ENCODE measurements at places on chromosomes 13 and 19.

- no peak for DNase-seq
Measured at GRCh38 chr13:59547950-59548349, 615.8 kb downstream of the DIAPH3 start.

DNA sequence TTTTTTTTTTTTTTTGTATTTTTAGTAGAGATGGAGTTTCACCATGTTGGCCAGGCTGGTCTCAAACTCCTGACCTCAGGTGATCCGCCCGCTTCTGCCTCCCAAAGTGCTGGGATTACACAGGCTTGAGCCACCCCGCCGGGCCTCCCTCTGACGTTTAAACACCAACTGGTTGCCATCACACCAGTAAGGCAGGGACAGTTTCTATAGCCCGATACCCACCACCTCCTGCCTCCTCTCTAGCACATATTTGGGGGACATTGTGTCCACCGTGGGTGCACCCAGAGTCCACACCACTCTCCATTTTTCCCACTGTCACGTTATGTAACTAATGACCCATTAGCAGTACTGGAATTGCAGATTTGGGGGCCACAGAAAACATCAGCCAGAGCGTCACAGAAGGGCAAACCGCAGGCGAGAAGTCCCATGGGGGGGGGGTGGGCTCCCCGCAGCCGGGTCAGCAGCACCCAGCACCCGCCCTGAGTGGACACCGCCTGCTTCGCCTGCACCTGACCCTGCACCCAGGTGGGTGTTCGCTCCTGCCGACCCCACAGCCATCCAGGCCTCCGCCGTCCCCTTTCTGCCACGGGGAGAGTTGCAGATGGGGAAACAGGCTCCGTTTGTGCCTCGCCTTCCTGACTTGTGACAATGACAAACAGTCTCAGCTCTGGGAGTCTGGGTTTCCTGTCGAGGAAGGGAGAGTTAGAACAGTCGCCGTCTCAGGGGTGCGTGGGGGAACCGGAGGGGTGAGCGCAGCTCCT lies 3.6 kb downstream of the ONECUT3 start:
- no peak for DNase-seq

- DNase-seq, result no peak
Measured at GRCh38 chr13:90483906-90484305, 863.6 kb upstream of the MIR17HG start.

DNA sequence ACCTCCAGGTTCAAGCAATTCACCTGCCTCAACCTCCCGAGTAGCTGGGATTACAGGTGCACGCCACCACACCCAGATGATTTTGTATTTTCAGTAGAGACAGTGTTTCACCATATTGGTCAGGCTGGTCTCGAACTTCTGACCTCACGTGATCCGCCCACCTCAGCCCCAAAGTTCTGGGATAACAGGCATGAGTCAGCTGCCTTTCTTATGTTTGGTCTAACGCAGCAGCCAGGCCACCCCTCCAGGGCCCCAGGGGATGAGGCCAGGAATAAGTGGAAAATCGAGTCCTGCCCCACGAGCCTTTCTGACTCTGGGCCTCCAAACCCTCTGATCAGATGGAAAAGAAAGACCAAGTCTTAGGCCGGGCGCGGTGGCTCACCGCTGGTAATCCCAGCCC lies 44.5 kb downstream of the CERS4 start:
- no peak for DNase-seq

- DNase-seq, result no peak
Measured at GRCh38 chr19:19642506-19643157, 825 bp downstream of the GMIP start.

GRCh38 chr13:111472559-111473460 lies 152.4 kb downstream of the TEX29 start:
- no peak for DNase-seq

Data from NCI-H1930 (cell line).